ENCODE measurements at places on chromosomes 12 and 14.

- DNase-seq = no peak
Observed at GRCh38 chr14:91351512-91351862, 66.1 kb downstream of the CCDC88C start.

- DNase-seq = no peak
Observed at GRCh38 chr14:89955022-89955744, 544 bp upstream of the TDP1 start.

- no peak for DNase-seq
Observed at GRCh38 chr12:20403230-20403629, 34.9 kb downstream of the PDE3A start.

GRCh38 chr12:88893801-88894200 is 313.5 kb upstream of the KITLG start:
- no peak for DNase-seq

DNA sequence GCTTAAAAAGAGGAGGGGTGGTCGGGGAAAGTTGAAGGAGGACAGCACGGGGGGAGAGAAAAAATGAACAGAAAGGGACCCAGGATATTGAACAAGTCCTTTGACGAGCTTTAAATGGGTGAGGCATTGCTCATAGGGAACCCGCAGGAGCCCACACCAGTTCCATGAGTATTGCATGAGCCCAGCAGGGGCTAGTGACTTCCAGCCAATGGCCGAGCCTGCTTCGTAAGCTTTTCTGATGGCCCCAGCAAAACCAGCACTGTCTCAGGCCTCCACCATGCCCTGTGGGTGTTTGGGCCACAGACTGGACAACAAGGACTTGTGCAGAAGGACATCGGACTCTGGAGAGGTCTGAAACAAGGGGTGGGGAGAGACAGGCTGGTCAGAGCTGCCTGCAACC is 109.5 kb downstream of the ZFP36L1 start:
- no peak for DNase-seq

Measured in fibroblast of skin of left quadriceps (primary cell).